Ovary (tissue), 10 donors: ENCODE measurements at places on chromosomes 2 and 18.

GRCh38 chr2:95010126-95010525, 15.4 kb upstream of the MAL start:
- DNase-seq, result no peak

DNA sequence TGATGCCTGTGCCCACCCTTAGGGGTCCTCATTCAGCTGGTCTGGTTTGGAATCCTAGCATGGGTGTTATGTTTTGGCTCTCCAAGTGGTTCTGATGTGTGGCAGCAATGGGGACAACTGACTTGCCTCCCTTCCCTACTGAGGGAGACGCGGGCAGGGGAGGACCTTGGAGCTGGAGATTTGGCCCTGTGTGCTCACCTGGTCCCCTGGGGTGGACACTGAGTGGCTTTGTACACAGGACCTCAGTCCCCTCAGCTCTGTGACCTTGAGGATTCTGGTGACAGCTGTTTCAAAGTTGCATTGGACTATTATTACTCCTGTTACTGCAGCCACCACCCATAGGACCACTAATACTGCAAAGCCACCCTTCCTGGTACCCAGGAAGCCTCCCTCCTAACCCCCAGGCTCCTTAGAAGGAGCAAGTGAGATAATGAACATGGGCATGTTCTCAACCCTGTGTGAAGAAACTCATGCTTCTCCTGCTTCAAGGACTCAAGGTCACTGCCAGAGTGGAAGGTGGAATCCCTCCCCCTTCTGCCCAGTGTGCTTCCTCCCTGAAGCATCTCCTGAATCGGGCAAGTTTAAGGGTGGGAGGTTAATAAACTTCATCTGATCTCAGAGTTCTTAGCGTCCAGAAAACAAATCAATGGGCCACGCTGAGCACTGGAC, 26.5 kb downstream of the TMEM182 start:
- no peak for DNase-seq

DNA sequence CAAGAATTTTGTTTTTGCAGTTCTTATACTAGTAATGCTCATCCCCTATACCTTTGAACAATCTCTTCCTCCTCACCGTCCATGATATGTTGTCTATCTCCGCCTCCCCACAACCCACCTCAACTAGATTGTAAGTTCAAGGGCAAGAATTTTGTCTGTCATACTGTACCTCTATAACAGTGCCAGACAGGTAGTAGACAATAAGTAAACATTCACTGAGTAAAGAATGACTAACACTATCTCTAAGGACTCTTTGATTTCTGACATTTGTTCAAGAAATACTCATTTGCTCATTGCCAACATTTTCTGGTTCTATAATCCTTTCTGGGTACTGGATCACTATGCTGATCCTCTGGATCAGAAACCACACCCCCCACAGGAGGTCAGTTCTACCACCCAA, 82.4 kb downstream of the EXOC6B start:
- DNase-seq, result no peak

- no peak for DNase-seq
Measured at GRCh38 chr2:147373800-147374422, 470.9 kb upstream of the ACVR2A start.

GRCh38 chr2:183148955-183149354, 24.7 kb downstream of the NUP35 start:
- no peak for DNase-seq
